ENCODE measurements at places on chromosomes 7 and 10. TPM values are rescaled to one million over a fixed set of nuclear protein-coding genes. Genes with fewer than 3 reads are reported as not detected.

CTAGE15 gene
- not detected for total RNA-seq

MEIG1 gene
- 0.43 TPM for total RNA-seq

THSD7A gene
- total RNA-seq, result 3.5 TPM

CAV2 gene
- 161 TPM for total RNA-seq

LIPF gene
- total RNA-seq, result not detected

CHST15 gene
- total RNA-seq, result 20.6 TPM

PTPRZ1 gene
- total RNA-seq, result 1.6 TPM

PLEKHS1 gene
- not detected for total RNA-seq

TM9SF3 gene
- 200 TPM for total RNA-seq

PRSS37 gene
- not detected for total RNA-seq

CPA1 gene
- total RNA-seq, result not detected

URGCP gene
- total RNA-seq, result 23.0 TPM

FGFBP3 gene
- total RNA-seq, result 3.3 TPM

DTX2 gene
- total RNA-seq, result 19.7 TPM

TMEM209 gene
- total RNA-seq, result 15.1 TPM

DNAJC1 gene
- total RNA-seq, result 67.1 TPM

SPDYE11 gene
- not detected for total RNA-seq

HOXA10 gene
- not detected for total RNA-seq

MAT1A gene
- total RNA-seq, result 0.11 TPM

CALHM3 gene
- not detected for total RNA-seq

UFSP1 gene
- total RNA-seq, result 3.3 TPM

GALNT11 gene
- 22.4 TPM for total RNA-seq

TMEM139 gene
- not detected for total RNA-seq

NXPH1 gene
- not detected for total RNA-seq

KLF14 gene
- total RNA-seq, result not detected

BTBD16 gene
- total RNA-seq, result not detected

CNPY1 gene
- not detected for total RNA-seq

XRCC2 gene
- 1.6 TPM for total RNA-seq

DIP2C gene
- 30.1 TPM for total RNA-seq

ZPBP gene
- total RNA-seq, result not detected

ACHE gene
- total RNA-seq, result 18.9 TPM

TMEM270 gene
- not detected for total RNA-seq

LRIT1 gene
- not detected for total RNA-seq

CLCN1 gene
- total RNA-seq, result not detected

EVX1 gene
- total RNA-seq, result not detected

CRPPA gene
- total RNA-seq, result 3.9 TPM

TYSND1 gene
- total RNA-seq, result 8.7 TPM

ALKBH4 gene
- total RNA-seq, result 12.4 TPM

PON1 gene
- total RNA-seq, result 1.00 TPM

BLOC1S2 gene
- total RNA-seq, result 93.9 TPM

UBE2D1 gene
- total RNA-seq, result 18.4 TPM

COL26A1 gene
- 6.8 TPM for total RNA-seq

CTNNA3 gene
- 0.75 TPM for total RNA-seq

CYP3A7 gene
- not detected for total RNA-seq

IRF5 gene
- total RNA-seq, result 0.36 TPM

CROT gene
- total RNA-seq, result 18.8 TPM

PNLIP gene
- not detected for total RNA-seq

EGFR gene
- 22.0 TPM for total RNA-seq

SPDYE2B gene
- not detected for total RNA-seq

EPHA1 gene
- total RNA-seq, result 0.96 TPM

RELN gene
- 0.98 TPM for total RNA-seq

MOGAT3 gene
- not detected for total RNA-seq

C10orf105 gene
- not detected for total RNA-seq

HABP2 gene
- not detected for total RNA-seq

RBP4 gene
- total RNA-seq, result 0.36 TPM

SLC16A9 gene
- total RNA-seq, result 4.4 TPM

SEMA3C gene
- total RNA-seq, result 193 TPM

TMEM176A gene
- 0.31 TPM for total RNA-seq

CASP7 gene
- 41.9 TPM for total RNA-seq
